ENCODE measurements at places on chromosomes 7 and 10.

- peak; percentile 46 for DNase-seq
Observed at GRCh38 chr10:116779076-116779687, 36.8 kb upstream of the HSPA12A start.

DNA sequence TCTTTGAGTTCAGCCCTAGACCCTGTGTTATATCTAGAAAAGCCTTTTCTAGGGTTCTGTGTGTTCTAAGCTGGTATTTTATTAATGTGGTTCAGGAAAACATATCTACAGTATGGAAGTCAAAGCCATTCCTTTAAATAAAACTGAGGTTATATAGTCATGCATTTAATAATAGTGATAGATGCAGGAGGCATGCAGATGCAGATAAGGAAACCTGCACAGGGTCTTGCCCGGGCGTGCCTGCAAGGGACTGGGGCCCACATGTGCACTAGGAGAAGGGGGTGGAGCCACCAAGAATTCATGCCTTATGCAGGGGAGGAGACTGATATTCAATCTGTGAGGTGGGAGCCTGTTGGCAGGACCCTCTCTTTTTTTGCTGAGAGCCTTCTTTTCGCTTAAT, 171.5 kb downstream of the PRPF18 start:
- DNase-seq, result peak; percentile 38

- DNase-seq, result peak; percentile 90
Observed at GRCh38 chr7:48083114-48083830, 5.8 kb upstream of the UPP1 start.

DNA sequence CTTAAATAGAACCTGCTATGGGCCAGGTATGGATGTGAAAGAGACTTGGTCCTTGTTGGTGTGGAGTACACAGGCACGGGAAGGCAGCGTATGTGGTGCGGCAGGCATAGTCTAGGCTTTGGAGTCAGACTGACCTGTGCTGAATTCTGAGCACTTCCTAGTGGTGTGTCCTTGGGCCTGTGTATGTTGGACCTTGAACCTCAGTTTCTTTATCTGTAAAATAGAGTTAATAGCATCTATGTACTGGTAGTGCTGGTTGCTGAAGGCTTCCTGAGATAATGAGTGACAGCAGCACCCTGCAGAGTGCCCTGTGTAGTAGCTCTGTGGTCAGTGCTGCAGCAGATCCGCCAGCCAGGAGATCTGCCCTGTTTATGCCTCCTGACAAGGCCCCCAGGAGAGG, 5.3 kb upstream of the SFRP5 start:
- DNase-seq, result no peak

GRCh38 chr10:131831561-131831960, 69.2 kb upstream of the PPP2R2D start:
- DNase-seq, result no peak

DNA sequence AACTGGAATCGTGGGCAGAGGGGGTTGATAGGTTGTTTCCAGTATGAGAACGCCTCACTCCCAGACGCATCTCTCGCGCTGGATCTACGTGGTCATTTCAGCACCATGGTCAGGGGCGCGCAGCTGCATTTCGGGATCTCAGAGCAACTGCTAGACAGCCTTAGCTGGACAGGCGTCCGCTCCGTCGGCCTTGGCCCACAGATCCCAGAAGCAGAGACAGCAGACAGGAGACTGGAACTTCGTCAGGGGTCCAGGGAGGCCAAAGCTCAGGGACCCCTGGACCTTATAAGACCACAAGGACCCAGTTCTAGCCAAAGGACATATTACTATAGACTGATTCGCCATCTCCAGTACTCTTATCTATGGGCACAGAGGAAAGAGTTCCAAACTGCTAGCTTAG, 5.3 kb downstream of the NEUROG3 start:
- DNase-seq, result peak; percentile 33

DNA sequence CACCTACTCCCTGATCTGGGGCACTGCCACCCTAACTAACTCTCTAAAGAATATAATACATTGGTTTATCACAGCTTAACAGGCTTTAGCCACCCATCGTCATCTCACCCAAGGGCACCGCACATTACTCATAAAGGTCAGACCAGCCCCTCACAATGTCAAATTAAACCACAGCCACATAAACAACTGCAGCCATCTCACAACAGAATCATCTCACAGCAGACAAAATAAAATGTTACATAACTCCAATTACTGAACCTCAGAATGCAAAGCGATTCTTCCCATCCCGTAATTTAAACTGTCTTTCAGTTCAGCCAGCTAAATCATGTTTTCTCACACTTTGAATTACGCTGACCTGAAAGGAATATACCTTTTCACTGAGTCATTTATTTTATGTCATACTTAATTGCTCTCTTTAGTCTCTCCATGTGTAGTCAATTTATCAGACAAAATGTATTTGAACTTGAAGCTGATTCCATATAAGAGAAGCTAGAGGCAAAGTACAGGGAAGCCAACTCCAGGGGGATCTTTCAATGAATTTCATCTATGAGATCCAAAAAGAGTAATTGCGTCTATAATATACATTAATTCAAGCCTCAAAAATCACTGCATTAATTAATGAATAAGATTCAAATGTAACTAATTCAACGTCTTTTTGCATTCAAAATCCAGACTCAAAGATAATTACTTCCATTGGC, 96.9 kb upstream of the NEBL start:
- DNase-seq, result peak; percentile 42
